ENCODE measurements at places on chromosomes 3 and 15. TPM values are rescaled to one million over a fixed set of nuclear protein-coding genes. Genes with fewer than 3 reads are reported as not detected.

GRCh38 chr15:68582864-68583263, 4.1 kb downstream of the CORO2B start:
- no peak for DNase-seq

- DNase-seq = peak; percentile 73
Observed at GRCh38 chr3:120418866-120419490, 31.8 kb downstream of the FSTL1 start.

SLC27A2 gene
- not detected for total RNA-seq

MED12L gene
- 0.10 TPM for total RNA-seq

TAGLN3 gene
- total RNA-seq = not detected
